ENCODE measurements at places on chromosomes 2 and 18.
A peak's percentile ranks its signal among the peaks of the same experiment; 100 is the strongest.

DNA sequence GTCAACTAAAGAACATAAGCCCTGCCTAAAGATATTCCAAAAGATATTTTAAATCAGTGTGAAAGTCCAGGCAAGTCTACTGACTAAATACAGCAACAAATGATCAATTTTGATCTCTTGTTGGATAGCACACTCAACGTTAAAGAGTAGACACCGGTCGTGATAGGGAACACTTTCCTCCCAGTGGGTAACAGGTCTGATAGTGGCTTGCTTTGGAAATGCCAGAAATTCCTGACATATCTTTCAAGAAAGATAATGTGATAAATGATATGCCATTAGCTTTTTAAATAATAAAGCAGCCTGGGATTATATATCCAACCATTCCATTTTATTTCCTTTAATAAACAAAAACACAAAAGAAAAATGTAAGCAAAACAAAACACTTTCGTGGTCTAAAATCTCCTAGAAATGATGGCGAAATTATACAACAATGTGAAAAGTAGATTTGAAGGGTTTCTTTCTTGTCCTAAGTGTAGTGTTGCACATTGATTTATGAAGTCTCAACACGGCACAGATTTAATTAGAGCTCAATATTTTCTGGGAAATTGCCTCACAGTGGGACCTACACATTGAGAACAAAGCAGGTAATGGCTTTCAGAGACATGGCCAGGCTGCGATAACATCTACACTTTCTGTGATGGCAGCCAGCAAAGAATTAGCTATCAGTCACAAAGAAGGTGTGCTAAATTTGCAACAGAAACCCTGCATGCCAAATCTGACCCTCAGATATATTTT lies 158.6 kb downstream of the PPP1R1C start:
- no peak for DNase-seq

- no peak for DNase-seq
These were observed 75.2 kb upstream of the CD302 start for GRCh38 chr2:159873258-159873657.

GRCh38 chr2:3464401-3465005 lies 54.8 kb downstream of the ADI1 start:
- DNase-seq, result no peak

GRCh38 chr2:195343540-195343939 lies 313.5 kb upstream of the SLC39A10 start:
- DNase-seq, result no peak

- no peak for DNase-seq
These were observed 7.1 kb upstream of the PPP1R1C start for GRCh38 chr2:181978351-181979150.

DNA sequence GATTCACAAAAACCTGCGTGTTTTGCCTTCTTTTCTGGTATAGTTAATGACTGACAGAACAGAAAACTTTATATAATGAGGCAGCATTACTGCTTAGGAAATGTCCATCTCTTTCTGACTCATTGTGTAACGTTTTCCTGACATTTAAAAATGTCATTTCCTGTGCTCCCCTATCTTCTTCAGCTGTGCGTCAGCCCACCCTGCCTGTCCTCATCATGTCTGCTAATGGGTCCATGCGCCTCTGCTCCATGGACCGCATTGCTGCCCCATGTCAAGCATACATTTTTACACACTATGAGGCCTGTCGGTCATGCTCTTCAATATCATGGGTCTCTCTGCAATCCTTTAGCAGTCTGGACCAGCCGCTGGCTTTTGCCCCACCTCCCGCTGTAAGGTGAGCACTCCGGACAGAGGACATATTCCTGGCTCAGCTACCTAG lies 234.3 kb downstream of the CDCA7 start:
- peak; percentile 33 for DNase-seq

DNA sequence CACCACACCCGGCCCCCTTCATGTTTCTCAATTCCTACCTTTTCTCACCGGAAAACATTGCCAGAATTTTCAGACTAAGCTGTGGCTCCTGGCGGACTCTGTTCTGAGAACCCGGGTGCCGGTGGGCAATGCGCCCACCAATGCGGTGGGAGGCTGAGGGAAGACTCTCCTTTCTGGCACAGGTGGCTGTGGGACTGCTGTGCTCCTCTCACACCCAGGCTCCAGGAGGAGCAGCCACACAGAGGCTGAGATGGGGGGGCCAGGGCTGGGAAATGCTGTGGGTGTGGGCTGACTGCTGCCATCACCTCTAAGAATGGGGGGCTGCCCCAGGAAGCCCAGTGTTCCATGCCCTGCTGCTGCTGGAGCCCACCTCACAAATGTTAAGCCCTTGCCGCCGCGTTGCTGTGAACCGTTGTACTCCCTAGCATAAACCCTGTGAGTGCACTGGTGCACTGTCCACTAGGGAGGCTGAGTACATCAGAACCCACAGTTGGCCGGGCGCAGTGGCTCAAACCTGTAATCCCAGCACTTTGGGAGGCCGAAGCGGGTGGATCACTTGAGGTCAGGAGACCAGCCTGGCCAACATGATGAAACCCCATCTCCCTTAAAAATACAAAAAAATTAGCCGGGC lies 152.6 kb downstream of the LDLRAD4 start:
- DNase-seq, result no peak

DNA sequence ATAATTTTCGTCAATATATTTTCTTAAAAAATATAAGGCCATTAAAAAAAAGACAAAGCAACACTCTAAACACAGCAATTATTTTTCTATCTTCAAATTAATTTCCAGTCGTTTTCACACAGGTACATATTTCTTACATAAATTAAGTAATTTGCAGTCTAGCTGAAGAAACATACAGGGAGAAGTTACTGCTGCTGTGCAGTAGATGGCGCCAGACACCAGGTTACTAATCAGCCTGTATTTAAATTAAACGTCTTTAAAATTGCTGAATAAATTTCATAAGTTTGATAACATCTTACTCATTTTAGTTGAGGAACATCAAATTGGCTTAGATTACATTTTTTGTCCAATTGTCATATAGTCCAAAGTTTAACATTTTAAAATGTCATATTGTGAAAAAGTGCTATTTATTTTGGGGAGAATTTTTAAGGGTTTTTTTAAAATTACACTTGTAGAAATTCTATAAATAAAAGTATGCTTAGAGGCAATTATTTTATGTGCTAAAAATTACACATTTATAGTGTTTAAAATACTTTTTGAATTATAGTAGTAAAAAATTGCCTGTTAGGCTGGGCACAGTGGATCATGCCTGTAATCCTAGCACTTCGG lies 88.4 kb downstream of the PMAIP1 start:
- DNase-seq, result peak; percentile 41

GRCh38 chr2:69578198-69578540 lies 65.4 kb downstream of the AAK1 start:
- DNase-seq, result no peak

GRCh38 chr18:45139478-45139877 lies 458.8 kb downstream of the SETBP1 start:
- no peak for DNase-seq
